ENCODE measurements at places on chromosomes 7 and 10. TPM values are rescaled to one million over a fixed set of nuclear protein-coding genes. Genes with fewer than 3 reads are reported as not detected.

Gene SEC61A2
- total RNA-seq, result 15.3 TPM

Gene AUTS2
- 40.0 TPM for total RNA-seq

Gene WDFY4
- total RNA-seq, result 5.7 TPM

Gene RAPGEF5
- 83.7 TPM for total RNA-seq

Gene ADAM8
- 6.7 TPM for total RNA-seq

Gene ACTL6B
- not detected for total RNA-seq

Gene FBXW4
- total RNA-seq, result 71.1 TPM

Gene DENND2A
- total RNA-seq, result 29.6 TPM

Gene GRID2IP
- 0.31 TPM for total RNA-seq

Gene NUTM2E
- total RNA-seq, result 0.41 TPM

Gene TBC1D12
- total RNA-seq, result 18.4 TPM

Gene ZNF425
- 4.7 TPM for total RNA-seq

Gene TRIM73
- total RNA-seq, result 2.8 TPM

Gene PKD1L1
- 1.1 TPM for total RNA-seq

Gene NAT16
- total RNA-seq, result not detected

Gene GTF2IRD1
- 32.6 TPM for total RNA-seq

Gene RNF32
- total RNA-seq, result 0.92 TPM

Gene OR9A2
- total RNA-seq, result 0.41 TPM

Gene ADGRA1
- 3.3 TPM for total RNA-seq

Gene TCAF2
- 4.8 TPM for total RNA-seq

Gene TMEM236
- 0.10 TPM for total RNA-seq
